Activated T-helper 1 cell treated with Interleukin-2 at 50 U/mL for 16 hours (primary cell): ENCODE measurements at places on chromosomes 12 and 14.

- DNase-seq: no peak
These were observed 122.1 kb downstream of the SLC5A8 start for GRCh38 chr12:101087920-101088319.

GRCh38 chr14:92780444-92781232 lies 13.5 kb upstream of the GOLGA5 start:
- no peak for DNase-seq

GRCh38 chr14:90191585-90191984 lies 64.8 kb upstream of the PSMC1 start:
- no peak for DNase-seq

DNA sequence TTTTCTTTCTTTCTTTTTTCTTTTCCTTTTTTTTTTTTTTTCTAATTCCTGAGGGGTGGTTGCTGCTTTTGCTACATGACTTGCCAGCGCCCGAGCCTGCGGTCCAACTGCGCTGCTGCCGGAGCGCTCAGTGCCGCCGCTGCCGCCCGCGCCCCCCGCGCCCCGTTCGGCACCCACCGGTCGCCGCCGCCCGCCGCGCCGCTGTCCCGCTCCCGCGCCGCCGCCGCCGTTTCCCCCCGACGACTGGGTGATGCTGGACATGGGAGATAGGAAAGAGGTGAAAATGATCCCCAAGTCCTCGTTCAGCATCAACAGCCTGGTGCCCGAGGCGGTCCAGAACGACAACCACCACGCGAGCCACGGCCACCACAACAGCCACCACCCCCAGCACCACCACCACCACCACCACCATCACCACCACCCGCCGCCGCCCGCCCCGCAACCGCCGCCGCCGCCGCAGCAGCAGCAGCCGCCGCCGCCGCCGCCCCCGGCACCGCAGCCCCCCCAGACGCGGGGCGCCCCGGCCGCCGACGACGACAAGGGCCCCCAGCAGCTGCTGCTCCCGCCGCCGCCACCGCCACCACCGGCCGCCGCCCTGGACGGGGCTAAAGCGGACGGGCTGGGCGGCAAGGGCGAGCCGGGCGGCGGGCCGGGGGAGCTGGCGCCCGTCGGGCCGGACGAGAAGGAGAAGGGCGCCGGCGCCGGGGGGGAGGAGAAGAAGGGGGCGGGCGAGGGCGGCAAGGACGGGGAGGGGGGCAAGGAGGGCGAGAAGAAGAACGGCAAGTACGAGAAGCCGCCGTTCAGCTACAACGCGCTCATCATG lies 654 bp downstream of the FOXG1 start:
- DNase-seq: no peak

- no peak for DNase-seq
These were observed 2.1 kb downstream of the KRT83 start for GRCh38 chr12:52319097-52319496.

DNA sequence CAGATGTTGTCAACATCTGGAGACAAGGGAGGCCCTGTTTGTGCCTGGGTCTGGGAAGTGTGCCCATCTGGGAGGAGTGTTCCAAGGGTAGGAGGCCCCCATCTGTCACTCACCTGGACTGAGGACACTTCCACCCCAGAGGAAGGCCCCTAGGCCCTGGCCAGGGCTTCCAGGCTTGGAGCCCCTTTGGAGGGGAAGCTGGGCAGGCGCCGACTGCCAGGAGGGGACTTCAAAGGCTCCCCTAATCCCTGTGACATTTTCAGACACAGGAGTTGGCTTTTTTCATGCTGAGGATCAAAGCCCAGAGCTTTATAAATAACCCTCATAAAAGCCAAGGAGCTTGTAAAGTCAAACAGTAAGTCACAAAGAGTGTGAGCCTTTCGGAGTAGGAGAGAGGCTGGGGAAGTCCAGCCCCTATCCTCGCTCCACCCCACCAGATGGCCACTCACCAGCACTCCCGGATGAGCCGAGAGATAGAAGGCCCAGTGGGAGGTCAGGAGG lies 17.6 kb upstream of the FAM222A start:
- DNase-seq: no peak
